ENCODE measurements at places on chromosomes 7 and 10.

- DNase-seq, result no peak
Measured at GRCh38 chr7:101677391-101677790, 48.3 kb upstream of the MYL10 start.

DNA sequence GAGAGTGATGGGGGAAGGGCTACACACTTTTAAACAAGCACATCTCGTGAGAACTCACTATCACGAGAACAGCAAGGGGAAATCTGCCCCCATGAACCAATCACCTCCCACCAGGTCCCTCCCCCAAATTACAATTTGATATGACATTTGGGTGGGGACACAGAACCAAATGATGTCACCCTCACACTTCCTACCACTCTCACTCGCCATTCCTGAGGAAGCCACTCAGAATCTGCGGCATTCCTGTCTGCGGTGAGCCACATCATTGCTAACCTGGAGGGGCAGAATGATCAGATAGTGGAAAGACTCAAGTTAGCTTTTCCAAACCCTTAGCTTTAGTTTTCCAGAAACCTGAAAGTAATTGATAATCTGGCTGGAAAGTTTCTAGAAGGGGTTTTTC lies 66.9 kb downstream of the MYO3A start:
- DNase-seq, result no peak

DNA sequence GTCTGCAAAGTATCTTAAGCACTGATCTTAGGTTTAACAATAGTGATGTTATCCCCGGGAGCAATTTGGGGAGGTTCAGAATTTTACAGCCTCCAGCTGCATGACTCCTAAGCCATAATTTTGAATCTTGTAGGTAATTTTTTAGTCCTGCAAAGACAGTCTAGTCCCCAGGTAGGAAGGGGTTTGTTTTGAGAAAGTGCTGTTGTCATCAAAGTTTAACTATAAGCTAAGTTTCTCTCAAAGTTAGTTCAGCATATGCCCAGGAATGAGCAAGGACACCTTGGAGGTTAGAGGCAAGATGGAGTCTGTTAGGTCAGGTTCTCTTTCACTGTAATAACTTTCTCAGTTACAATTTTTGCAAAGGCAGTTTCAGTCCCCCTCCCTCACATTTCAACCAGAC lies 79.0 kb upstream of the LRGUK start:
- no peak for DNase-seq

GRCh38 chr7:22860337-22860736 lies 37.7 kb upstream of the TOMM7 start:
- DNase-seq, result no peak

- DNase-seq, result no peak
Measured at GRCh38 chr10:116743266-116744064, 1.1 kb upstream of the HSPA12A start.

DNA sequence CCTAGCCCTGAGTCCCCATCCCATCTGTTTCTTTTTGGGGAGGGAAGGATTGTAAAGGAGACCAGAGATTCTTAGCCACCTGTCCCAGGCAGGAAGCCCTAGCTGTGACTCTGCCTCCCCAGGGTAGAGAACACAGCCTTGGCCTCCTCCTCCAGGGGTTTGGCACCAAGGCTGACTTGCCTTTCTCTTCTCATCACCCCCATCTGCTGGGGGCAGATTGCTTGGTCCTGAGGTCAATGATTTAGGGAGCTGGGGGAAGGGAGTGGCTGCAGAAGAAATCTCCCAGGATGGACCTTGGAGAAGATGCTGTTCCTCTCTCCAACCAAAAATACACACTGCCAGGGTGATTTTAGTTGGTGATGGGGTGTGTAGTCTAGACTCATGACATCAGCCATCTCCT lies 2.6 kb upstream of the MNX1 start:
- no peak for DNase-seq

DNA sequence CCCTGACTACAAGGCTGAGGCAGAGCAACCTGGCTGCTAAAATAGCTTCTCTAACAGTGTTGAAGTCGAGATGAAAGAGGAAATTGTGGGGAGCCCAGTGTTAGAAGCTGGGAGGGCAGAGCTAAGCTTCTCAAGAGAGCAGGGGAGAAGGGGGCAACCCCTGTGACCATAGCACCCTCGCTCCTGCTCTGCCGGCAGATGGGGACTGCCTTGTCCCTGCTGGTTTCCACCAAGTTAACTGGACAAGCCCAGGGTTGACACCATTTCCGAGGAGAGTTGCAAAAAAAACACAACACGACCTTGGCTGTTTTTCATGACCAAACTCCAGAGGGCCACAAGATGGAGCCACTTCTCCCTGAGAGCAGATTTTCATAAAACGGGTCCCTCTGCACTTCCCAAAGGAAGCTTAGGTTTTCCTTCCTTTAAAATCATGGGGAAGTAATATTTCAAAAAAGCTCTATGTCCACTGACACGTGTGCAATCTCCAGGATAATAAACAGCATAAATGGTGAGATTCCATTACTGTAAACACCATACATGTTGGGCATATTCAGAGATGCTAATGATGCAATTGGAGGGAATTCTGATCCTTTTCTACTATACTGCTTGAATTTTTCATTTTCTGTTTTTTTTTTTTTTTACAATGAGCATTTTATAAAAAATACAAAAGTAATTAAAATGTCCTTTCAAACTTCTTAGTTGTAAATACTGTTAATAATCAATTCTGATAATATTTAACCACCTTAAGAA lies 140.4 kb downstream of the PIP4K2A start:
- peak; percentile 6 for DNase-seq

DNA sequence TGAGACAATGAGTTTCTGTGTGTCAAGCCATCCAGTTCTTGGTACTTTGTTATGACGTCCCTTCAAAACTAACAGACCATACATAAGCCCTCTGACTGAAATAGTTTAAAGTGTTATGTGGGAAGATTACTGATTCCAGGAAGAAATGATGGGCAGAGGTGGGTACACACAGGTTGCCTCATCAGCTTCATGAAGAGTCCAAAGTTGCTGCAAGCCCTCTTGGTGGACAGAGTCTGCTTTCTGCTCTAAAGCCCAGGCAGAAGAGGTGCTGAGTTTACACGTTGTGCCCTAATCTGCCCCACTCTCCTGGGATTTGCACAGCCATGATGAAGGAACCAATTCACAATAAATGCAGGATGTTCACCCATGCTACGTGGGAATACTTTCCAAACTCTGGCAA lies 187.4 kb downstream of the PARD3 start:
- DNase-seq, result no peak

DNA sequence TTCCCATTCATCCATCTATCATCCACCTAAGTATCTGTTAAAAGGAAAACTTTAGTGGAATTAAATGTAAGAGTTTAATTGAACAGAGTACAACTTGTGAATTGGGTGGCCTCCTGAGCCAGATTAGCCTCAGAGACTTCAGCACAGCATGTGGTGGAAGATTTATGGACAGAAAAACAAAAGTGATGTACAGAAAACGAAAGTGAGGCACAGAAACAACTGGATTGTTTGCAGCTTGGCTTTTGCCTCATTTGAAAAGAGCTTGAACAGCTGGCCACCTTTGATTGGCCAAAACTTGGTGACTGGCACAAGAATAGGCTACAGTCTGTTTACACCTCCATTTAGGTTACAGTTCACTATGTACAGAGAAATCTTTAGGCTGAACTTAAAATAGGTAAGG lies 1463.4 kb upstream of the CELF2 start:
- no peak for DNase-seq

DNA sequence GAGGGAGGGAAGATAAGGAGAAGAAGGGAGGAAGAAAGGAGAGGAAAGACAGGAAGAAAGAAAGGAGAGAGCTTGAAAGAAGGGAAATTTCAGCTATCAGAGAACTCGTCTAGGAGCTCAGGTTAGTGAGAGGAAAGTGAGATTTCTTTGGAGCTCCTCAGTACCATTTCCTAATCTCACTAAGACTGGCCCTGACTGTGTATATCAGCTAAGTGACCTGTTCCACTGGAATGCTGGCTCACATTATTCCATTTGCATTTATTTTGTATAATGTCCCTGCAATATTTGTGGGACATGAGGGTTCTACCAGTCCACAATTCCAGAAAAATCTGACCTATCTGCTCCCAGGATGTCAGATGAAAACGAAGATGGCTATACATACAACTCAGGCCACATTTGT lies 114.7 kb upstream of the CELF2 start:
- no peak for DNase-seq

GRCh38 chr10:63542835-63543575 lies 21.8 kb downstream of the REEP3 start:
- no peak for DNase-seq

GRCh38 chr10:128808921-128809440 lies 658.1 kb upstream of the MGMT start:
- DNase-seq, result no peak

DNA sequence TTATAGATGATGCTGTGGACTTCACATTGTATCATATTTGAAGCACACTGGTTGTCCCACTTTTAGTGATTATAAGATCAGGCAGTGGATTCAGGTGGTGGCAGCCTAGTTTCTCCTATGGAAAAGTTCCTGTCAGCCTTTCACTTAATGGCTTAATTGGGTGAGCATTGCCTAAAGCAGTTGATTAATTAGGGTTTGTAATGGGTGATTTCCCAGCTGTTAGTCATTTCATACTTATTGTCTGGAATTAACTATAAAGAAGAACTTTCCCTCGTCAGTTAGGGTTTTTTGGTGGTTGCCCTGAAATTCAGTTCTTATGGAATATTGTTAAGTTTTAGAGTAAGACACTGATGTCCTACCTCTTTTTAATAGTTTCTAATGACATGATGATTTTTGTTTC lies 78.8 kb downstream of the SLC25A40 start:
- DNase-seq, result no peak

DNA sequence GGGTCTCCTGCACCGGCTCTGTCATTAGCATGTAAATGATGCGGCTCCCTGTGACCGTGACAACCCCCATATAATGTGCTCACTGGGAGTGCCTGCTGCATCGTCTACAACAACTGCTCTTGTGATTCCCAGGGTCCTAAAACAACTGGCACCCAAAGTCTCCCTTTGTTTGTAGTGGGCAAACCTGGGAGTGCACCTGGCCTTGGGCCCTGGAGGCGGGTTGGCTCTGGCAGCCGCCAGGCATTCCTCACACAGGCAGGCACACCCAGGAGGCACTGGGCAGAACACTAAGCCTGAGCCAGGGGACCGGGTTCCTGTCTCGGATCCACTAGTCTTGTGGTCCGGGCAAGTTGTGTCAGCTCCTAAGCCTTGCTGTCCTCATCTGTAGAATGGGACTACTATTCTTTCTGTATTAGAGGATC lies 115.5 kb upstream of the GPR26 start:
- DNase-seq, result no peak

DNA sequence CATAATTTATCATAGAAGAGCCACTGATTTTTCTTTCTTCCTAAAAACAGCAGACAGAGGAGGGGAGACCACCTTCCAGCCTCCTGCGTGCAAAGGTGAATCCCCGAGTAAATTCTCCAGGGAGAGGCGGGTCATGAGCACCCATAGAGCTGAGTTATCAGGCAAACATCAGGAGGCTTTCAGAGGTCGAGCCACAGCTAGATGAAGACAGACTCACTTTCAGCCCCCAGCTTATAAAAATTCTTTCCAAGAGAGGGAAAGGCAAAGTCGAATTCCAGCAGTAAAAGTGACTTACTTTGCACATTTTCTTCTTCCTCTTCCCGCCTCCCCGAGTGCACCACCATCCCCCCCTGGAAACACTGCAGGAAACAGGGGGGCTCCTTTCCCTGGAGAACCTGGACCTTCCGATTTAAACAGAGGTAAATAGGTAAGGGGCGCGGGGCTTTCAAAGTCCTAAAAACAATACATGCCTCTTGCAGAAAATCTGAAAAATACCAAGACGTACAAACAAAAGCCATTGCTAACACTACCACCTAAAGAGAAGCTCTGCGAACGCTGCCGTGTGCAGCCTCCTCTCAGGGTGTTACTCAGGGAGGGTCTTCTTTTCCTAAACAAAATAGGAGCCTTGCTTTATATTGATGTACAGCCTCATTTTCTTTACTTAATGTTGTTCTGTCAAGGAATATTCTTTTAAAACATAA lies 163.8 kb downstream of the SVIL start:
- DNase-seq, result no peak

DNA sequence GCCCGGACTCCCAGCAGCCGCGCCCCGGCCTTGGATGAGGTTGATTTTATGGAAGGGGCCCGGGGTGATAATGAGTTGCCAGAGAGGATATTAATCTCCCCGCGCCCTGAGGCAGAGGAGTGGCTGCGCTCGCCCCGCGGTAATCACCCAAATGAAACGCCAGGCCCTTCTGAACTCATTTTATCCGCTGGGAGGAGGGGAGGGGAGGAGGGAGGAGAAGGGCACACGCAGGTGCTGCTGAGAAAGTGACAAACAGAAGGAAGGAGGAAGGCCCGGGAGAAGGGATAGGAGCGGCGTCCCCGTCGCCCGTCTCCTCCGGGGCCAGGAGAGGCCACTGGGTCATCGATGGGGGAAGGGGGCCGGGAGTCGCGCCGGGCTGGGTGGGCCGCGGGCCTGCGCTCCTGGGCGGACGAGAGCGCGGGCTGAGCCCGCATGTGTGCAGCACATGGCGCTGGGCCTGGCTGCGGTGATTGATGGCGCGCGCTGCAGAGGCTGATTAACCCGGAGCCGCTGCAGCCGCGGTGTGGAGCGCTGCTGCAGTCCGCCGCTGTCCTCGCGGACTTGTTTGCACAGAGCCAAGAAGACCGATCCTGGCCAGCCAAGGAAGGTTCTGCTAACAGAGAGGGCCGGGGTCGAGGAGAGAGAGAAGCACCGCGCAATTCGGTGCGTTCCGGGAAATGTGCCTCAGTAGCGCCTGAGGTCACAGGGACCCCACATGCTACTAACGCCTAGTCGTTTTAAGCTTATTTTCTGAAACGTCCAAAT lies 6.5 kb downstream of the MNX1 start:
- no peak for DNase-seq

GRCh38 chr10:96996275-96996965 lies 164.3 kb downstream of the LCOR start:
- no peak for DNase-seq

- no peak for DNase-seq
Measured at GRCh38 chr7:91088156-91088555, 176.1 kb upstream of the FZD1 start.

DNA sequence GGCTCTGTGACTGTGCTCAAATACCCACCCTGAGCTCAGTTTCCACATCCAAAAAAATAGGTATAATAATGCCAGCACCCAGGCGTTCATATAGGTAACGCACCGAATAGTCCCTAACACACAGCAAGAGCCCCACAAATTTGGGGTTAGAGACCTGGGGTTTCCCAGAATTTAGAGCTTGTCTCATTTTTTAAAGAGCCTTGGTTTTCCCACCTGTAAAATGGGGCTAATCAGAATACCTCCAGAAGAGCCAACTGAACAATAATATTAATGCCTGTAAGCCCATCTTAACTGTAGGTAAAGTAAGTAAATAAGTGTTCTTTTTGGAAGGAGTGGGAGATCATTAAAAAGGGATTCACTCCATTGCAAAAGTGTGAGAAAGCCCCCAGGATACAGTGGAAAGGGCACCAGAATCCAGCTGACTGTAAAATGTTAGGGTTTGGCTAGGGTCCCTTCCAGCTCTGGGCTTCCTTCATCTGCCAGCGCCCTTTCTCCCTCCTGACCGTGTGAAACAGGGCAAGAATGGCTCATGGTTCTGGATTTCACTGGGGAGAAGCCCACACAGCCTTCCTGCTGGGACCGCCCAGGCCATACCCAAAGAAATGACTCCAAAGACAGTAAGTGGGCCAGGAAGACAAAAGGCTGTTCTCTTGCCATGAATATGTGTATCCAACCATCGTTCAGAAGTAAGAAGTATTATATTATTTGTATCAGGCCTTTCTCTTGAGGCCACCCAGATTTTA lies 2.1 kb downstream of the MTURN start:
- no peak for DNase-seq
